ENCODE measurements at places on chromosomes 16 and 17.
A peak's percentile ranks its signal among the peaks of the same experiment; 100 is the strongest.

GRCh38 chr17:79841369-79842135, 2.3 kb upstream of the CBX4 start:
- peak; percentile 37 for DNase-seq

DNA sequence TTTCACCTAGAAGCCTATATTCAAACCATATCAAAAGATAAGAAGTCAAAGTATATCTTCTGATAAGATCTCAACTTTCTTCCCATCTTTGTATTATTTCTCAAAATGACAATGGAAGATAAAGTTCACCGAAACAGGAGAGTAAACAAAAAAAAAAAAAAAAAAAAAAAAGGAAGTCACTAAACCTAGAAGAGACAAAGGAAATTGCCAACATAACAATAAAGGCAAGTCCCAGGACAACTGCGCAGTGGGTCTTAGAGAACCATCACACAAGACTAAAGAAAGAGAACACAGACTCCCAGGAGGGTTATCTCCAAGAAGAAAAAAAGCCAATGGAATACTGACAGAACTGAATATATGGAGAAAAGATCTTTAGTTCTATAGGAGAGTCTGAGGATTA, 65.7 kb downstream of the SMURF2 start:
- no peak for DNase-seq

GRCh38 chr17:53516636-53517035, 306.1 kb upstream of the KIF2B start:
- no peak for DNase-seq

DNA sequence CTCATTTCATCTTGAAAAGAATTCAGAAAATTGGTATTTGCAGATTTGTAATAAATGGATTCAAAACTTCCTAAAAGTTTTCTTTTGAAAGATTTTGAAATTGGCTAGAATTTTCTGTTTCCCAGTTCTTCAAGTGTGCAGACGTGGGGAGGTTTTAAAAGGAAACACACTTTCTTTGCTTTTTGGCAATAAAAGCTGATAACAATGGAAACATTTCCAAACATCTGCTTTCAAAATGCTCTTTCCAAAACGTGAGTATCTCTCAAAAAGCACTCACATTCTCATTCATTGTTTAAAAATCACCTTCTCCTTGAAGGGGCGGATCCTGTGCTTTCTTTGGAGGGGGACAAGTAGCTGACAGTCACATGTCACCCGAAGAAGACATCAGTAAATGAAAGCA, 8.6 kb upstream of the GSG1L start:
- DNase-seq = no peak

- DNase-seq = no peak
Observed at GRCh38 chr17:31574458-31574857, 183.0 kb downstream of the RAB11FIP4 start.

- DNase-seq = no peak
Observed at GRCh38 chr16:72105978-72106377, 12.3 kb downstream of the DHX38 start.

GRCh38 chr17:10357768-10358167, 15.0 kb downstream of the MYH13 start:
- DNase-seq = no peak

DNA sequence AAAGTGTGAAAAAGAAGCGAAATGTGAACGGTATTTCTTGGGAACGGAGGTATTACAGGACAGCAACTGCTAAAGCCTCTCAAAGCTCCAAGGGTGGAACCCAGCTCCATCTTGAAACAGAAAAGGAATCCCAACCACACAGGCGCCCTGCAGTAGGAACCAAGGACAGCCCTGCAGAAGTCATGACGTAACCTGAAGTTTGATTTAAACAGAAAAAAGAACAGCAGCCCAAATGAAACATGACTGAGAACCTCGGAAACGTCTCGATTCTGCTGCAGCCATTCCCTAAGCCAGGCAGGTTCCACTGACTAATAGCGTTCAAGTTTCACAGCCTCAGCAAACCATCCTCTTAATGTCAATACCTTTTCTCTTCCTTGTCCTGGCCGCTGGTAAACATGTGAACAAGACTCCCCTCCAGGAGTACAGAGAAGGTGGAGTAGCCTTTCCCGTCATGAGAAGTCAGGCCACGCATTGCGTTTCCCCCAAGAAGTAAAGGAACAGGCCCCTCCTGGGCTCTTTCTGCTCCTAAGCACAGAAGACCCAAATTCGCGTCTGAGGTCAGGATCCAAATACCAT, 20.1 kb downstream of the SIAH1 start:
- no peak for DNase-seq

- DNase-seq = no peak
Observed at GRCh38 chr17:8311131-8311790, 1.2 kb downstream of the ARHGEF15 start.

DNA sequence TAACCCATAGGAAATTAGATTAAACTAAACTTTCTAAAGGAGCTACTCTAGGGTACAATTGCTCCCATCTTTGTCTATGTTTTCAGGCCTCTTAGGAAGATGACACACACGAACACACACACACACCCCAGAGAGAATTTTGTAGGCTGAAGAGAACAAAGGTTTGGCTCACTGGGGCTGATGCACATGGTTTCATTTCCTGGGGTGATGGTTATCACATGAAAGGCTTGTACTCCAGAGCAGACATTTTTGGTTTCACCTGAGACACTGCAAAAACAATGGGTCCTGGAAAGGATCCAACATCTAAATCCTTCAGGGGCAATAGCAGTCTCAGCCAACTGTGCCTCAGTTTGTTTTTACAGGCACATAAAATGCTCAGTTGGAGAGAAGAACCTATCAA, 62.8 kb downstream of the GRB7 start:
- DNase-seq = no peak

DNA sequence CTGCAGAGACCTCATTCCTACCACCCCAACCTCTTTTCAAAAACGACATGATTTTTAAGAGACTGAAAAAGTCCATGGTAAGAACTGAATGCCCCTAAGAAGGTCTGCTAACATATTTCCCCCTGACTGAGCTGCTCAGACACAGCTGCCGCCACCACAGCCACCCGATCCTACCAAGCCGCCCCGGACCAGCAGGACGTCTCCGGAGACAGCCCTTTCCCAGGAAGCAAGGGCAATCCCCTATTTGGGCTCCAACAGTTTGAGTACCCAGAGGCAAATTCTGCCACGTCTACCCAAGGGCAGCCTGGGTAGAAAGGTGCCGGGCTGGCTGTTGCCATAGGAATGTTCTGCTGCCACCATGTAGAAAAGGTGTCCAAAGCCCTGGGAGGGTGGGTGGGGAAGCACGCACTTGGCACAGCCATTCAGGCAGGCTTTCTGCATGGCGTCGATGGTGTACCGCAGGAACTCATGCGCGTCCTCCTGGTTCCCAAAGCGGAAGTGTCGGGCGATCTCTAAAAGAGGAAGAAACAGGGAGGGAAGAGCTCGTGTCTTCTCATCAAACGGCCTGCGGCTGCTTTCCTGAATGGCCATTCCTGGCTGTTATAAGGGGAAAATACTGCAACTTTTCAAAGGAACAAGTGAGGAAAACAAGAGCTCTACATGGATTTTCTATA, 13.6 kb downstream of the USP36 start:
- DNase-seq = no peak

DNA sequence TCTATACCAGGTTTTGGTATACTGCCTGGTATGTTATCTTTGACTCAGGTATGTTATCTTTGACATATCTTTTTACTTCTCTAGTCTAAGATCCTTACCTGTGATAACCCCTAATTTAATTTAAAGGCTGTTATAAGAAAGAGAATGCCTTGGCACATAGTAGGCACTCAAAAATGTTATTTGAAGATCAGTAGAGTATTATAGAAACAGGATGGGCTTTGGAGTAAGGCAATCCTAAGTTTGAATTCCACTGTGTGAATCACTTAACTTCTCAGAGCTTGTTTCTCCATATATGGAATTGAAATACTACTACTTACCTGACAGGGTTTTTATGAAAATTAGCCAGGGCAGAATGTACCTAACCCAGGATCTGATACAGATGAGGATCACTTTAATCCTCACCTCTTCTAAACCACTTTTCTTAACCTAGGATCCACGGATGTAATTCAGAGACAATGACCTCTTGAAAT, 1.2 kb downstream of the BRIP1 start:
- DNase-seq = peak; percentile 43

DNA sequence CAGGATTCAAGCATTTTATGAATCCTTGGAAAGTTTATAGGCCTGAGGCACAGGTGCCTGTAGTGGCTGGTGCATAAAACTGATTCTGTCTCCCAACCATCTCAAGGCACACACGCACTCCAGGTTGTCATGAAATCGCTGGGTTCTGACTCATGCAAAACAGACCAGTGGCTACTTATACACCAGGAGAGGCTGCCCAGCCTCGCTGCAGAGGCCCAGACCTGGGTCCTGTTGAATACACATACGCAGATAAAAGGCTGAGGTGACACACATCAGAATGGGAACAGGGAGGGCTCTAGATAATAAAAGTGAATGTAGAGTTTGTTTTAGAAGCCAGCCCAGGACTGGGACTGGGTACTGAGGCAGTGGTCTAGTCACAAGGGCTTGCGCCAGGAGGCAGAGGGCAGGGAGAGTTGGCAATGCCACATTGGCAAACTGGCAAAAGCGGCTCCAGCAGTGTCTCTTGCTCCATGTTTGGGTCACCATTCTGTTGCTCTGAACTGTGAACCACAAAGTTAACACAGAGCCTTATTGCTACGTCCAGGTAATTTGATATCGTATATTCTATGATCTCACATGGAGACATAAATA, 13.6 kb downstream of the OR1D5 start:
- DNase-seq = no peak

GRCh38 chr17:1011138-1011537, 14.2 kb downstream of the TIMM22 start:
- DNase-seq = no peak

DNA sequence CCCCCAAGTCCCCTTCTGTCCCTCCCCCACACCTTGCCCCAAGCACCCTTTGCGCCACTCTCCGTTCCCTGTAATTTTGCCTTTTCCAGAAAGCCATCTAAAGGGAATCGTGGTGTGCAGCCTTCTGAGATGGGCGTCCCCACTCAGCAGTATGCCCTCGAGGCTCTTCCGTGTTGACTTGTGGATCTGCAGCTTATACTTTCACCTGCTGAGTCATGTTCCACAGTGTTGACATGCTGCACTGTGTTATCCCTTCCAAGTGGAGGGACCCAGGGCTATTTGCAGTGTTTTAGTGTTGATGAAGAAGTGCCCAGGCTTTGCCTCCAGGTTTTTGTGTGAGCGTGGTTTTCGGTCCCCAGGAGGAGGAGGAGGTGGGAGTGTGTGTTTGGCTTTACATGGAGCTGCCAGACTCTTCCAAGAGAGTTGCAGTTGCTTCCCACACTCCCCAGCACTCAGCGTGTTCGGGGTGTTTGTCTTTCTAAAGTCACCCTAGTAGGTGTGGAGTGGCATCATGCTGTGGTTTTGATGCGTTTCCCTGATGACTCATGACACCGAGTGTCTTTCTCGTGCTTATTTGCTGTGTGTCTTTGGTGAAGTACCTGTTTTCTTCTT, 32.1 kb upstream of the JPT2 start:
- no peak for DNase-seq

GRCh38 chr16:87314990-87315420, 2.2 kb downstream of the C16orf95 start:
- DNase-seq = no peak

DNA sequence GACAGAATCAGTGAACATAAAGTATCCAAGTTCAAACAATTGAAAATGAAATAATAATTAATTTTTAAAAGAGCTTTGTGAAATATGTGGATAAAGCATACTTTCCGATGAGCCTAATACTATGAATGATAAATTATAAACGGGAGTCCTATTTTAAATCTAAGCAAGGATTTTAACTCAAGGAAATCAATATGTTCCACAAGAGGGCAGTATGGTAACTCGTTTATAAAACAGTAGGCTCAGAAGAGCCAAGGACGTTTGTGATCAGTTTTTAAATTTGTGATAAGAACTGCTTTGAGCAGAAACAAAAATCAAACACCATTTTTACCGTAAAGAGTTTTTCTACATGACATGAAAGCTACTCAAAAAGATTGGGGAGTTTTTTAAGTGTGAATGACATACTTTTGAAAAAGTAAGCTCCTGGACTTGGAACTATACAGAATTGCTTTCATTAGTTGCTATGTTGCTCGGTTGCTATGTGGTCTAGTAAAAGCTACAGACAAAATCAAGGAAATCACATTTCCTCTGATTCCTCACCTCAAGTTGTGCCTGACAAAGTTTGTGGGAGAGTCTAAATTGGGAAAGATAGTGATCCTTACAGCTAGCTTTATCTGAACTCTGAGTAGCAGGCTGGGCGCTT, 11.8 kb upstream of the TEKT1 start:
- DNase-seq = peak; percentile 57

DNA sequence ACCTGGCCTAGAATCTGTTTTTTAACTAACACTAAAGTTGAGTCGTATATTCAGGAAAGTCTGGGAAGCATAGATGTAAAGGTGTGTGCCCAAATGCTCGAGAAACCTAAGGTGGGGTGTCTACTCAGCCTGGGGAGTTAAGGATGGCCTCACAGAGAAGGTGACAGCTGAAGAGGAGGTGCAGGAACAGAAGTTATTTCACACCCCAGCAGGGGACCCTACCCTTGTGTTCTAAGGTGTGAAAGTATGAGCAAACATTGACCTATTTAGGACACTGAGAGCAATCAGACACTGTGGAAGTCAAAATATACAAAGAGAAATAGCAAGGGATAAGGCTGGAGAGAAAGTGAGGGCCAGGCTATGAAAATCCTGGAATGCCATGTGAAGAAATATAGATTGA, 49.0 kb upstream of the DHX40 start:
- no peak for DNase-seq

- no peak for DNase-seq
Observed at GRCh38 chr16:11670171-11671131, 2.2 kb downstream of the SNN start.

GRCh38 chr17:43327421-43327820, 71.4 kb upstream of the ARL4D start:
- DNase-seq = no peak

- DNase-seq = no peak
Observed at GRCh38 chr16:49688036-49688697, 167.7 kb downstream of the ZNF423 start.

DNA sequence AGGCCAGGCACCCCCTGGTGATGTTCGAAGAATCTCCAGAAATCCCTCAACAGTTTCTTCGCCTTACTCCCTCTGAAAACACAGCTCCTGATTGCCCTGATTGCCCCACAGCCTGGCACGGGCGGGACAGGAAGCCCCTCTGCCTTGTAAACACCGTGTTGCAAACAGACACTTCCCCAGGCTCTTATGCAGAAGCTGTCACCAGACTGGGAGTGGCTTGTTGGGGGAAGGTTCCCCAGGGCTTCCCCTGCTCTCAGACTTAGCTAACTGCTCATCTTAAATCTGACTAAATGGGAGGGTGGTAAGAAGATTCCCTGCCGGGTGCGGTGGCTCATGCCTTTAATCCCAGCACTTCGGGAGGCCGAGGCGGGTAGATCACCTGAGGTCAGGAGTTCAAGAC, 11.2 kb downstream of the PIK3R5 start:
- no peak for DNase-seq

All from NCI-H526 (cell line).